Heart right ventricle (tissue), 16 donors: ENCODE measurements at places on chromosomes 5 and 9. TPM values are rescaled to one million over a fixed set of nuclear protein-coding genes. Genes with fewer than 3 reads are reported as not detected.

- no peak for DNase-seq
Observed at GRCh38 chr5:34603378-34603777, 52.8 kb upstream of the RAI14 start.

GRCh38 chr5:111854186-111854585 is 97.2 kb upstream of the NREP start:
- no peak for DNase-seq

DNA sequence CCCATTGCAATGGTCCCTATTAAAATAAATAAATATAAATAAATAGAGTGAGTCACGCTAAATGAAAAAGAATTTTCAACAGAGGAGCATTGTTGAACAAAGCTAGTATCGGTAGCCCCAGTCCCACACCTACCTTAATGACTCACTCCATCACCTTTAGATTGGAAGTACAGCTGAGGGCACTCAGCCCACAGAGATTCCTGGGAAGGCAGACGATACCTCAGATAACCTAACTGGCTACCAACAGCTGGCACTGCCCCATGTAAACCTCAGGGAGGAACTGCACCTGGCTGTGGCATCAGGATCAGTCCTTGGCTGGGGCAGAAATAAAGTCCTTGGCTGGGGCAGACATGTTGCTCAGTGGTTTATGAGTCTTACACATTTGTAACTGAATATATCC is 49.3 kb downstream of the SPRY4 start:
- no peak for DNase-seq

DNA sequence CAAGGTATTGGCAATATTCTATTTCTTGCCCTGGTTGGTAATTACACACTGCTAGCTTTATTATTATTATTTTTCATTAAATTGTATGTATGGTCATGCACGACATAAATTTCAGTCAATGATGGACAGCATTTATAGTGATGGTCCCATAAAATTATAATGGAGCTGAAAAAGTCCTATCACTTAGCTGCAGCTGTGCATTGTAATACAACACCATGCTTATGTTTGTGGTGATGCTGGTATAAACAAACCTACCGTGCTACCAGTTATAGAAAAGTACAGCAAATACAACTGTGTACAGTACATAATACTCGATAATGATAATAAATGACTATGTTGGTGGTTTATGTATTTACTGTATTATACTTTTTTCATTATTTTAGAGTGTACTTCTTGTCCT is 65.5 kb downstream of the NR3C1 start:
- no peak for DNase-seq

DNA sequence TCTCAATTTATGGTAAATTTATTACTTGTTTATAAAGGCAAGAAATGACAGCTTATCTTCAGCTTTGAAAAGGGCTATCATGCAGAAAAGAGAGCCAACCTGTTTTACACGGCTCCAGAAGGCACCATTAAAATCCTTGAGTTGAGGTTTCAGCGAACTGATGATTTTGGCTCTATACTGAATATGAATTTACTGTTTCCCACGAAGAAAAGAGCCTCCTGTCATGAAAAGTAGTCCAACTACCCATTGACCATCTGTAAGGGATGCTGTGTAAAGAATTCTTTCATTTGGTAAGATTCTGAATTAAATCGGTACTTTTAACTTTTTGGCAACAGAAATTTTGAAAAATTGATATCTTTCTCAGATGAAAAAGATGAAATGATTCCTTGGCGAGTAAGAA is 657.6 kb upstream of the ZNF608 start:
- DNase-seq: no peak

DNA sequence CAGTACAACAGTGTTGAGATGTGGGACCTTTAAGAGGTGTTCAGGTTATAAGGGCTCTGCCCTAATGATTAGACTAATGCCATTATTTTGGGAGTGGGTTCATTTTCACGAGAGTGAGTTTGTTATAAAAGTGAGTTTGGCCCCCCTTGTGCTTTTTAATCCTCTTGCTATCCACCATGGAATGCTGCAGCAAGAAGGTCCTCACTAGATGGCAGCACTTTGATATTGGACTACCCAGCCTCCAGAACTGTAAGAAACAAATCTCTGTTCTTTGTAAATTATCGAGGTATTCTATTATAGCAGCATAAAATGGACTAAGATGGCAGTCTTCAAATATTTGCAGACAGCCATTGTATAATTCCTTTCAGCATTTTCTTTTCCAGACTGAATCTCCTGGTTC is 212.4 kb downstream of the LRRC70 start:
- DNase-seq: no peak

DNA sequence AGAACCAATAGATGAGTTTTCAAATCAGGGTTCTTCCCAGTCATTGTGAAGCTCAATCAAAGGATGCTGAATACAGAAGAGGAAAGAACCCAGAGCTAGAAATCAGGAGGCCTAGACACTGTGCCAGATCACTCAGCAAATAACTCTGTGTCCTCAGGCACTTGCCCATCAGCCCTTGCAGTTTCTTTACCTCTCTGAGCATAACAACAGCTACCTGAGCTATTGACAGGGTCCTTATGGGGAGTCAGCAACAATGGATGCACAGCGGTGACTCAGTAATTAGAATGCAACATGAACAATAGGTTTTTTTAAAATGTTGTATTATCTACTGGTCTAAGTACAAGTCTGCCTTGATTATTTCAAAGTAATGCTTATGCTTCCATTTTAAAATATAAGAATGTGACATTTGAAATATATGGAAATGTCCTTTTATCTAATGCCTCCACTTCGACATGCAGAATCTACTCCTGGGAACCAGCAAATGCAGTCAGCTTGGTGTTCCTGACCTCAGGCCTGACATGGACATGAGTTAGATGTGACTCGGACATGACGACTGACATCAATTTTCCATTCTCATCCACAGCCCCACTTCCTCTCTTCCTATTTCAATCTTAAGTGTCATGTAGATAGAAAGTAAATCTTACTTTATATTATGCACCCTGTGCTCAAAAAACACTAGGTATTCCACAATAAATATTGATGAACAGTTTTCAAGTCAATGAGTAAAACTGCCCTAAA is 155.0 kb downstream of the TLE1 start:
- DNase-seq: no peak

- no peak for DNase-seq
Observed at GRCh38 chr5:73436535-73437100, 12.0 kb downstream of the FOXD1 start.

ACOT12 gene
- total RNA-seq: not detected

RASA1 gene
- total RNA-seq: 19.1 TPM

CYLC2 gene
- total RNA-seq: not detected

TMEM161B gene
- 7.8 TPM for total RNA-seq

IL4 gene
- total RNA-seq: not detected

TMEM171 gene
- total RNA-seq: not detected

RGMB gene
- 15.7 TPM for total RNA-seq
